ENCODE measurements at places on chromosomes 12 and 14.

DNA sequence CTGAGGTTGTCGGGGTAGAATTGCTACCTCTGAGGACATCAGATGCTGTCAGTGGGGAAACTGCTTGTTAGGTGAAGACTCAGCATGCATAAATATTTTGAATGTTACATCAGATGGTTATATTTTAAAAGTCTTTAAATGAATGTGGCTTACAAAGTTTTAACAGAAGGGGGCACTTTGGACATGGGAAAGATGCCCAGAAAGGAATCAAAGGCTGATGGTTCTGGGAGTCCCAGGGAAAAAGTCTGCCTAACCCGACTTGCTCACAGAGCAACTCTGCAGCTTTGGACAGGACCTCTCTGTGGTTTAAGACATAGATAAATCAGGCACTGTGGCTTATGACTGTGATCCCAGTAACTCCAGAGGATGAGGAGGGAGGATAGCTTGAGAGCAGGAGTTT lies 474.9 kb downstream of the ATP23 start:
- DNase-seq: no peak

- peak; percentile 38 for DNase-seq
Observed at GRCh38 chr12:106136263-106136662, 2.5 kb downstream of the NUAK1 start.

GRCh38 chr12:91040096-91040755 lies 17.6 kb downstream of the KERA start:
- DNase-seq: no peak

GRCh38 chr14:101442451-101442850 lies 118.8 kb upstream of the DIO3 start:
- DNase-seq: peak; percentile 31

DNA sequence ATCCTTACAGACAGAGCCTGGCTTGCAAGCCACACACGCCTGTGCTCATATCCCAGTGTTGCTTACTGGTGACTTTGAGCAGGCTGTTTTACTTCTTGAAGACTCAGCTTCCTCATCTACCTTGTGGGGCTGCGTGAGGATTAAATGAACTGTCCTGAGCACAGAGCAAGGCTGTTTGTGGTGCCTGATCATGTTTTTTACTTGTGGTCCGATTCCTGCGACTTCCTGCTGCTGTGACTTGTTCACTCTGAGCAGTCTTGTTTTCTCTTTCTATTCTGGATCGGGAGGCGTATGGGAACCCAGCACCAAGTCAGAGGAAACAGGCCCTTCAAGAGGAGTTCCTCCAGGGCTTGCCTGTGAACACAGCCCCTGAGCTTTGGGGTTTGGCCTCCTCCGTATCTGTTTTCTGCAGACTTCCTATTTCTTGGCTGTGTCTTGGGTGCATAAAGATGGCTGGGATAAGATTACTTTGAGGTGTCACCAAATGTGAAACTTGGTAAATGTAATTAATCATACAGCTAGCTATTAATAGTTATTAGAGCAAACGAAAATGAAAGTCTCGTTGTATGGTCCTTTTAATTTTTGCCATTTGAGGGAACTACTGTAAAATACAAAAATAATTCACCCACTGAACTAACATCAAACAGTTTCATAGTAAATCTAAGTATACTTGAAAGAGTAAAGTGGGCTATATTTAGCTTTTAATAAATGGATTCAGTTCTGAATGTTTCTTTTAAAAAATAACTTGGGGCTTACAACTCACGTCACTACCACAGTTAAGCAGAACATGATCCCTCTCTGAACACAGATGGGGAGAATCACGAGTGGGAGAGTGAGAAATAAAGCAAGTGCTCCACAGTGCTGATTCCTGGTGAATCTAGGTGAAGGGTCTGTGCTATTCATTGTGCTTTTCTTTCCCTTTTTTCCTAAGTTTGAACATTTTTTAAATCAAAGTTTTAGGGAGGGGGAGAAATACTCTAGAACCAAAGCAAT lies 251.5 kb downstream of the FOXN3 start:
- no peak for DNase-seq

- DNase-seq: no peak
Observed at GRCh38 chr14:60183741-60184140, 18.5 kb upstream of the DHRS7 start.

Data from activated CD8-positive, alpha-beta memory T cell treated with anti-CD3 and anti-CD28 coated beads for 4 hours (primary cell).